Choroid plexus epithelial cell (primary cell): ENCODE measurements at places on chromosomes 6 and 20.

GRCh38 chr6:151441390-151442166 lies 10.3 kb downstream of the RMND1 start:
- no peak for DNase-seq

- DNase-seq, result peak; percentile 76
These were observed 34.3 kb upstream of the ZBP1 start for GRCh38 chr20:57654363-57654997.

- no peak for DNase-seq
These were observed 10.3 kb downstream of the GFRA4 start for GRCh38 chr20:3652676-3653596.

DNA sequence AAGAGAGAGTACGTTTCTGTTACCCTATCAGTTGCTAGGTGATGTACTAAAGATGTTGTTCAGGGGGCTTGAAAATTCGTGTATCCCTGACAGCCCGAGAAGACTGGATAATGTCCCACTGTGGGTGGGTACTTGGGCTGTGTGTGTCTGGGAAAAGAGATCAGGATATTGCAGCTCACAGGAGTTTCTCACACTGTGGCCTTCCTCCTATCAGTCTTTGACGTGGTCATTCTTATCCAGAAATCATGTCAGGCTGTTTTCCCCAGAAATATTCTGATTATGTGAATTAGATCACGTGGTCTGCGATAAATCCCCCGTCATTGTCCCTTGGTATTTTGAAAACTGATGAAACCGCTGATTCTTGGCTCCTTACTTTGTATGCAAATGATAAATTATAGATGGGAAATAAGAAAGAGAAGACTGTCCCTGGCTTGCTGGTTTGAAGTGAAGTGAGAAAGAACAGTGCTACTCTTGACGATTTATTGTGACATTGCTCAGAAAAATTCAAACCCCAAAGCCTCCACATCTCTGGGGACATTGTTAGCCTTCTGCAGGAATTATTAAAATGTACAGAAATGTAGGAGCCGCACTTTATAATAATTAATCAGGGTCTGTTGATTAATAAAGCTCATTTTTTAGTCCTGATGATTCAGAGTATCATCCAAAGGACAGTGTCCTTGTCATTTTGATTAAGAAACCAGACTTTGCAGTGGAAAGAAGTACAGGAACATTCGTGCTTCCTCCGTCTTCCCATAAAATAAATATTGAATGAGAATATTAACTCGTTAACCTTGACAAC lies 167.5 kb upstream of the TSHZ2 start:
- no peak for DNase-seq

- no peak for DNase-seq
These were observed 57.8 kb downstream of the KIZ start for GRCh38 chr20:21183722-21184121.
